ENCODE measurements at places on chromosomes 6 and 20. TPM values are rescaled to one million over a fixed set of nuclear protein-coding genes. Genes with fewer than 3 reads are reported as not detected.

The PRPH2 gene
- total RNA-seq = 0.67 TPM

The SLC22A2 gene
- total RNA-seq = not detected

The DACT2 gene
- 1.9 TPM for total RNA-seq

The ITPR3 gene
- total RNA-seq = 106 TPM

The CENPQ gene
- total RNA-seq = 2.0 TPM

DNA sequence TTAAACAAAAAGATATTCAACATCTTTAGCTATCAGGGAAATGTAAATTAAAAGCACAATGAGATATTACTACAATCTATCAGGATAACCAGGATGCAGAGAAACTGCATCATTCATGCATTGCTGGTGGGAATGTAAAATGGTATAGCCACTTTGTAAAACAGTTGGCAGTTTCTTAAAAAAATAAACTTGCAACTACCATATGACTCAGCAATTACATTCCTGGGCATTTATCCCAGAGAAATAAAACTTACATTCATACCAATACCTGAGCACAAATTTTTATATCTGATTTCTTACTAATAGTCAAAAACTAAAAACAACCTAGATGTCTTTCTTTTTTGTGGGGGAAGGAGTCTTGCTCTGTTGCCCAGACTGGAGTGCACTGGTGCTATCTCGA lies 190.3 kb upstream of the TAB2 start:
- DNase-seq = no peak

DNA sequence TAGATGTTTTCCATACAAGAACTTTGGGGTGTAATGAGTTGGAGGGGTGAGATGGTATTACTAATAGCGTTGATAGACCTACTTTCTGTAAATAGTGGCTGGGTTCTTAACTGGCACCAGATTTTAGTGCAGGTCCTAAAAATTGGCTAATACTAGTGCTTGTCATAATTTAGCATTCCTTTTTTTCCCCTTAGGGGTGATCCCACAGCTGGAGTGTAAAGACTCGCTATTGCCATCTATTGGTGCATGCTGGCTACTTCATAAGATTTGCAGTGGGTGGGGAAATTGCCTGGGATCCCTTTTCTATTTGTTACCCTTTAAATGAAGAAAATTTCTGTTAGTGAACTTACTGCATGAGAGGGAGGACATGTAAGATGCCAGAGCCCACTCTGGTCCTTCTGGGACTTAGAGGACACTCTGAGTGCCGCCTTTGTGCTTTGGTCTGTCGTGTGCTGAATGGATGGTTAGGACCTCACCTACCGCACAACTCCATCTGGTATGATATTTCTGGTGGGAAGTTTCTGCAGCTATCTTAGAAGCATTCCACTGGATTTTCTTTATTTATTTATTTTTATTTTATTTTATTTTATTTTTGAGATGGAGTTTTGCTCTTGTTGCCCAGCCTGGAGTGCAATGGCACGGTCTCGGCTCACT lies 195.5 kb downstream of the JARID2 start:
- no peak for DNase-seq

- DNase-seq = no peak
Observed at GRCh38 chr20:24470746-24471582, 1.5 kb downstream of the SYNDIG1 start.

DNA sequence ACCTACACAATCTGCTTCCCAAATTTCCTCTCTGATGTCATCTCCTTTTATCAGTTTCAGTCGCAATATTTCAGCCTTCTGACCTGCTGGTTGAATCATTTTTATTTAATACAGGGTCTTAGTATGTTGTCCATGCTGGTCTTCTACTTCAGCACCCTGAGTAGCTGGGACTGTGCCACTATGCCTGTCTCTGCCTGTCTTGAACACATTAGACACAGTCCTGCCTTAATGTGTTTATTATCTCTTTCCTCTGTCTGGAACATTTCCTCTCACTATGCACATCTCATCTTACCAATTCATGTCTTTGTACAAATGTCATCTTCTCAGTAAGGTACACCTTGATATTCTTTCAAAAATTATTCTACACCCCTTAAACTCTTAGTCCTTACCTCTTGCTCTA lies 106.5 kb downstream of the THEMIS start:
- no peak for DNase-seq

DNA sequence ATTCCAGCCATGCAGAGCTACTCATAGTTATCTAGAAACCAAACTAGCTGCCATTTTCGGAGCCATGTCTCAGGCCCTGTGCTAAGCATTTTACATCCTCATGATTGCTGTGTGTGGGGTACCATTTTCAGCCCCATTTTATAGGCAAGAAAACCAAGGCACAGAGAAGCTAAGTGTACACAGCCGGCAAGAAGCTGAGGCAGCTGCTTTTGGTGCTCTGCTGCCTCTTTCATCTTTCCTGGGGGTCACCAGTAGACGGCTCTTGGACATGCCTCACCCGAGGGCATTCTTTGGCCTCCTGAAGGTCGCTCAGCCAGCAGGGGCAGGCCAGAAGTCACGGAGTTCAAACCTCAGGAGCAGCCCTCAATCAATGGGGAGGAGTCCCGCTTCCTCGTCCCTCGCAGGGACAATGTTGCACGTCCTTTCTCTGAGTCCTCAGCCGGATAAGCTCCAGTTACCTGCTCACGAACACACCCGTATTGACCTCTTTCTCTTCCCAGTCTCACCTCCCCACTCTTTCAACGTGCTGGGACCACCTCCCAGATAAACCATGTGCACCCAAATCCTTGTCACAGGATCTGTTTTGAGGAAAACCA lies 82.6 kb upstream of the BLCAP start:
- DNase-seq = no peak

DNA sequence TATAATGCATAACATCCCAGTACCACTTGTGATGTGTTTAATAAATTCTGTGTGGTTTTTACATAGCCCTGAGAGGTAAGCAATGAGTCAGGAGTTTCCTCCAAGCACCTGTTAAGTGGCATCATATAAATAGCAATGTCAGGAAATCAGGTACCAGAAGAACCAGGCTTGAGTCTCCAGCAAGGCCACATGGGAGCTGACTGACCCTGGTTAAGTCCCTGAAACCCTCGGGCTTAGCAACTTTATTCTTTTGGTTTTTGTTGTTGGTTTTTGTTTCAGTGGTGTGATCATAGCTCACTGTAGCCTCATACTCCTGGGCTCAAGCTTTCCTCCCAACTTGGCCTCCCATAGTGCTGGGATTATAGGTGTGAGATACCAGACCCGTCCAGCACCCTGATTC lies 70.0 kb downstream of the PTPRT start:
- no peak for DNase-seq

DNA sequence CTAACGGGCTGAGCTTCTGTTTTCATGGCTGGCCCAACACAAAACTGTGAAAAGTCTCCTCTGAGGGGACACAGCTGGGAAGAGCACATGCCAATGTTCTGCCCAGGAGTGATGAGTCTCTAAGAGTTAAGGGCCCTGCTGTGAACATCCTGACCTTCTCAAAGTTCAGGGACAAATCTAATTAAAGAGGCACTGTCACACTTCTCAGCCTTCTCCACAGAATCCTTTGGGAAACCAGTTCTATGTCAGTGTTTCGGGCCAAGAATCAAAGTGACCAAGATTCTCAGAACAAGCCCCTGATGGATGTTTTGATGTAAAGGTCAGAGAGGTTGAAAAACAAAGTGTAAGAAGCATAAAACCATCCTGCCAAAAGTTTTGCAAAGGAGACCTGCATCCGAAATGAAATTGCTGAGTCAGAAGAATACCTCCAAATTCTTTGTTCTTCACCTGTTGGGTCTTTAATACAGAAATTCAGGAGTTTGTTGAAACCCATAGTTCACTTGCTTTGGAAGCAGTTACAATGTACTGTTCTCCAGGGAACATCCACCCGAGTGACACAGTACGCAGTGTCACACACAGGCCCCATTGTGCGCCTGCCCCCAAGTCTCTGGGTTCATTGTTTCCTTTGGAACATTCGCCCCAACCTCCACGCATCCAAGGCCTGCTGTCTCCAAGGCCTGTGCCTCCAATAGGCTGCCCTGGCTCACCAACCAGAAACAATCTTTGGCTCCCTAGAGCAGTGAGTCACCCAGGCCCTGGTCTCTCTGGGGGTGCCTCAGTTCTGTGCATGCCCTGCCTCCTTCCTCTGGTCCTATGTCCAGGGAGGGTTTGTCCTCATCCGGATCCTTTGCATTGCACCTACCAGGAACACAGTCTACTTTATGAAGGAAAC lies 65.5 kb upstream of the QKI start:
- DNase-seq = no peak

DNA sequence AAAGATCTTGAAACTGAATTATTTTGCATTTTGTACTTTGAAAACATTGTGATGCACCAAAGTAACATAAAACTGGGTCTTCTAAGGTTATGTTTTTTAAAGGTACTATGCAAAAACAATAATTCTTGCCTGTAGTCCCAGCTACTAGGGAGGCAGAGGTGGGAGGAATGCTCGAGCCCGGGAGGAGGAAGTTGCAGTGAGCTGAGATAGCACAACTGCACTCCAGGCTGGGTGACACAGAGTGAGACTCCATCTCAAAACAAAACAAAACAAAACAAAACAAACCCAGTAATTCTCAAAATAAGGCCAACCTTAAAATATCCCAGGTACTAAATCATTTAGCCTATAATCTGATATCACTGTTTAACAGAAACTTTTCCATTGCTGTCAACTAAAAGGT lies 269.6 kb downstream of the KHDC1L start:
- DNase-seq = no peak

The SLC16A10 gene
- 4.0 TPM for total RNA-seq

- no peak for DNase-seq
Observed at GRCh38 chr6:26437550-26437949, 2.8 kb upstream of the BTN3A3 start.

The MCHR2 gene
- total RNA-seq = not detected

DNA sequence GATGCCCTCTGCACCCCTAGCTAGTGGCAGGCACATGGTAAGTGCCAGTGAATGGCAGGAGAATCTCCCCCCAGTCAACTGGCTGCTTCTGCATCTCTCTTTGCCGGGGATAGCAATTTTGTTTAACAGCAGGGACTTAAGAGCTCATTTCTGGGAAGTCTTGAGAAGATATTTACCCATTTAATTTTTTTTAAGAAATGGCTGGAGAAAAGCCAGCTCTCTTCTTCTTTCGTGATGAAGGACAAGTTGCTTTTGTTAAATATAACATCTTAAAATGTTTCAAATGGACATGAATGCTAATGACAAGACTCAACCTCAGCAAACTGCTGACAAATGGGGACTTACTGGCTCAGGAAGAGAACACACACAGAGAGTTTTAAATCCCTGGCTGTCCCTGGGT lies 55.0 kb upstream of the IYD start:
- DNase-seq = no peak

The COX4I2 gene
- total RNA-seq = 0.67 TPM

DNA sequence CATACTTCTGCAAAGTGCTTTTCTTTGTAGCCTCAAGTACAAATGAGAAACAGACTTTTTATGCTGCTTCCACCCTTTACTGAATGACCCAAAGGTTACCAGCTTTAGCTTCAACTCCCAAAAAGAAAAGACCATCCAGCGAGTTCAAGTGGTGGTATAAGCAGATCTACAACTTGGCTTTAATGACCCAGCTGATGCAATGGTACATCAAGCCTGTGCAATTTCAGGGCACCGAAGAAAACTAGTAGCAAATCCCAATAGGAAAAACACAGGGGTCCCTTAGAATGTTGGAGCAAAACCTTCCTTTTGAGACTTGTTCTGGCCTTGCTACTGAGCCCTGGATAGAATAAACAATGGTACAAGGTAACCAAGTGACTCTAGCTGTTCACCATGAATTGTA lies 33.8 kb downstream of the STX7 start:
- DNase-seq = no peak

The SPAG4 gene
- total RNA-seq = 5.8 TPM

DNA sequence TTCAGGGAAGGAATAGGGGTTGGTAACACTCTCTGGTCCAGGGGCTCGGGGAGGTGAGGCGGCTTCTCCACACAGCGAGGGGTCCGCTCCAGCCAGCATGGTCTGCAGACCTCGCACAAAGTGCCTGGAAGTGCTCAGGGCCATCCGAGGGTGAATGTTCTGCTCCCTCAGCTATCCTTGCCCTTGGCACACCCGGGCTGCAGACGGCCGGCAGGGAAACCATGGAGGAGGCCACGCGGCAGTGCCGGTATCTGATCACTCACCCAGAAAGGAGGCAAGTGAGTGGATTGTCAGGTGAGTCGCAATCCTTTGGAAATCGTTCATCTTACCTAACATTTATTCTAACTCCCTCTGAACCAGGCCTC lies 62.0 kb downstream of the DLL1 start:
- DNase-seq = no peak

The ENPP5 gene
- 3.5 TPM for total RNA-seq

DNA sequence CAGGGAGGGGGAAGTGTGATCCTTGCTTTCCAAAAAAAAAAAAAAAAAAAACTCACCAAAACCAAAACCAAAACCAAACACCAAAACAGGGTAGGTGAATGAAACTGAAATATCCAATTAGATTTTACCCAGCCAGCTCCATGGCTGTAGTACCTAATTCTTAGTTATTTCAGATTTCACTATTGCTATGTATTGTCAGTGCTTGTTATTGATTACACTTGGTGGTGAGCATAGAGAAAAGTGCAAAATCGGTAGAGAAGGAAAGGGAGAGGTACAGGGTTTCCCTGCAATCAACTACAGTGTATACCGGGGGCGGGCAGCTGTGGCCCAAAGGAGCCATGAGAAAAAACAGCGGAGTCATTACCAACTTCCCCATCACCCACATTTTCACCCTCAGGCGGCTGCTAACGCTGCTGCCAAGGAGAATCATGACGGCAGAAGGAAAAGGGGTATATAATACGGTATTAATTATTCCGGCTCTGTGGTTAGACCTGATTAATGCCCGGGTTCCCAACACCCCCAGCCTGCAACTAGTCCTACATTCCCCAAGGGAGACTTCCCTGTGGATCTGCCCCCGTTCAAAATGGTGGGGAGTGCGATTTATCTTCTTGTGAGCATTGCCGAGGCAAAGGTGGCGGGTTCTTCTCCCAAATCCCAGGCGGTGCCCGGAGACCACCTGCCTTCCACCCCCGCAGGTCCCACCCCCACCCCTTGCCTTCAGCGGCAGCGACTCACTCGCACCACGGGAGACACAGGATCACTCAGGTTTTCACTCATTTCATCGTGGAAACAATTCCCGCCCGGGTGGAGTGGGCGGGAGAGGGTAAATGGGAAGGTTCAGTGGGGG lies at the start of gene C6orf62:
TSS of gene C6orf62 (minus strand) at position 30 of the 847 bp plus-strand sequence. CDS start 486 bp downstream, outside the sequence.
- DNase-seq = no peak

DNA sequence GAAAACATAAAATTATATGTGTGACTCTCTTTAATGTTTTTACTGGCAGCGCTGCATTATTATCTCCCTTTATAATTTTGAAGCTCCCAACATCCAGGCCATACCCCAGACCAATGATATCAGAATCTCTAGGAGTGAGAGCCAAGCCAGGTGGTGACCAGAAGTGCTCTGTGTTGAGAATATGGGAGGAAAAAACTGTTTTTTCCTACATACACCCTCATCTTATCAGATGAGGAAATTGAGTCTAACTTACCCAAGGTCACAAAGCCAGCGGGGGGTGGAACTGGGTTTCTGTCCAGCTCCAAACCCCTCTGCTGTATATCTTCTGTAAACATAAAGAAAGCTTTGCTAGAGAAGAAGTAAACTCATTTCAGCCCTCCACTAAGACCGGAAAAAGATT lies 42.5 kb downstream of the LY86 start:
- no peak for DNase-seq

The EMILIN3 gene
- 0.47 TPM for total RNA-seq

- DNase-seq = no peak
Observed at GRCh38 chr6:49539102-49539501, 11.4 kb upstream of the C6orf141 start.

The NFATC2 gene
- 4.7 TPM for total RNA-seq

- DNase-seq = no peak
Observed at GRCh38 chr6:53731866-53732636, 62.8 kb upstream of the LRRC1 start.
